ENCODE measurements at places on chromosomes 3 and 15.

- DNase-seq: no peak
Measured at GRCh38 chr15:64151727-64152506, at the start of gene SNX22. Gene SNX22 (plus strand): TSS chr15:64151731. CDS start chr15:64151776, 45 bp downstream.

DNA sequence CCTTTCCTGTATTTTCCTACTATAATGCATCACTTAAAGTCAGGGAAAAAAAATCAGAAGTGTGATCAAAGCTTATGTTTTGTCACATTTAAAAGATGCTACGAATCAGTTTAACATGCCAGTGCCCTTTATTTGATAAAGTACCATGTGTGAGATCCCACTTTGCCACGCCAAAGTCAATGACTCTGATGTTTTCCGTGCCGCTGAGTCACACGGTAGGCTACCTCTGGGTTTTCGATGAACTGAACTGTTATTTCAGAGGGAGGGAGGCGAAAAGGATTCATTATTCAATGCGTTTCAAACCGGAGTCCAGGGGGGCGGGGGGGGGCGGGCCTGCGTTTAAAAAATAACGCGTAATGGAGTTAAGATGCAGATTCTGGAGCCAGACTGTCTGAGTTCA lies 203.0 kb downstream of the ABHD5 start:
- DNase-seq: no peak

GRCh38 chr3:168424059-168424734 lies 328.5 kb upstream of the GOLIM4 start:
- DNase-seq: no peak

- no peak for DNase-seq
Measured at GRCh38 chr3:149299938-149300801, 33.3 kb downstream of the TM4SF18 start.

- DNase-seq: no peak
Measured at GRCh38 chr3:105793040-105793439, 75.8 kb downstream of the CBLB start.

- no peak for DNase-seq
Measured at GRCh38 chr3:105829229-105829628, 39.6 kb downstream of the CBLB start.

DNA sequence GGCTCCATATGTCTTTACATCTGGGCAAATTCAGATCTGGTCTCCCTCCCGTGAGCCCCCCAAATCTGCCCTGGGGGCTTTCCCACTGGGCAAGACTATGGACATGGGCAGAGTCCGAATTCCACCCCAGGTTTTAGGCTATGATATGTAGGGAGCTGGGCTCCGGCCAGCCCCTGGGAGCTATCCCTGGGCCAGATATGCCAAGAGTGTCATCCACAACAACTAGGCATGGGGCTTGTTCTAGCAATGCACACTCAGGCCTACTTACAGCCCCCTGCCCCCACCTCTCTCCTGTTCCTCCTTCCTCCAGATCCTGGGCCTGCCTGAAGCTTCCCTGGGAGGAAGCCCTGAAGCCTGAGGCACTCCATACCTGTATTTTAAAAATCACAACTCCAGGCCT lies 622 bp downstream of the XIRP1 start:
- no peak for DNase-seq

- no peak for DNase-seq
Measured at GRCh38 chr3:178001670-178002101, 534.5 kb upstream of the KCNMB2 start.

- DNase-seq: no peak
Measured at GRCh38 chr15:74798388-74799254, 14.0 kb upstream of the LMAN1L start.

- DNase-seq: no peak
Measured at GRCh38 chr3:194268654-194269512, 82.2 kb downstream of the CPN2 start.

- no peak for DNase-seq
Measured at GRCh38 chr15:61141497-61142125, 87.5 kb downstream of the RORA start.

GRCh38 chr3:111112913-111113312 lies 41.3 kb downstream of the NECTIN3 start:
- DNase-seq: no peak

GRCh38 chr15:73335026-73335425 lies 33.7 kb downstream of the HCN4 start:
- no peak for DNase-seq

All from NCI-H1436 treated with DMSO at 0.1 percent for 48 hours (cell line).